ENCODE measurements at places on chromosomes 5 and 9. TPM values are rescaled to one million over a fixed set of nuclear protein-coding genes. Genes with fewer than 3 reads are reported as not detected.

GRIN1 gene
- total RNA-seq, result not detected

BTNL9 gene
- total RNA-seq, result not detected

DRD1 gene
- 0.35 TPM for total RNA-seq

DNA sequence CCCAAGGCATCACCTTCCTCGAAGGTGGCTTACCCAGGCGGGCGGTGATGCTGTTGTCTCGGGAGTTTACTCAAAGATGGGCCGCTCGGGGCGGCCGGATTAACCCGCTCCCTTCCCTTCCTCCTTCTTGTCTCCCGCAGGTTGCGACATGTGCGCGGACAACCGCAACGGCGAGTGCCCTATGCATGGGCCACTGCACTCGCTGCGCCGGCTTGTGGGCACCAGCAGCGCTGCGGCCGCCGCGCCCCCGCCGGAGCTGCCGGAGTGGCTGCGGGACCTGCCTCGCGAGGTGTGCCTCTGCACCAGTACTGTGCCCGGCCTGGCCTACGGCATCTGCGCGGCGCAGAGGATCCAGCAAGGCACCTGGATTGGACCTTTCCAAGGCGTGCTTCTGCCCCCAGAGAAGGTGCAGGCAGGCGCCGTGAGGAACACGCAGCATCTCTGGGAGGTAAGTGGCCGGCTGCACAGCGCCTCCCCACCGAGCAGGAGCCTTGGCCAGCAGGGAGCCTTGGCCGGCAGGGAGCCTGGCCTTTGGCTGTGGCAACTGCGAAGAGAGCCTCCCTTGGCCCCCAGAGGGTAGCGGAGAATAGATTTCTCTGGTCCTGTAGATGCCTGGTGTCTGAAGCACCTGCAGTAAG lies 10.6 kb downstream of the PRDM6 start:
- peaks cover 69% of the 10 kb centered on the region for H3K27me3 ChIP-seq
- H3K4me1 ChIP-seq, result peaks cover 10% of the 10 kb centered on the region

- H3K4me3 ChIP-seq, result peak within 1 kb of the TSS; percentile 86
- H3K36me3 ChIP-seq, result peaks cover 4% of the 10 kb centered on the region
- peak within 1 kb of the TSS; percentile 99 for H3K27ac ChIP-seq
- H3K4me1 ChIP-seq, result peaks cover 36% of the 10 kb centered on the region
- DNase-seq, result peak; percentile 97
Observed at GRCh38 chr5:138337685-138338410, at the start of gene FAM53C. Gene FAM53C (plus strand): TSS chr5:138338266. CDS start chr5:138341336, 3,070 bp downstream.

DNA sequence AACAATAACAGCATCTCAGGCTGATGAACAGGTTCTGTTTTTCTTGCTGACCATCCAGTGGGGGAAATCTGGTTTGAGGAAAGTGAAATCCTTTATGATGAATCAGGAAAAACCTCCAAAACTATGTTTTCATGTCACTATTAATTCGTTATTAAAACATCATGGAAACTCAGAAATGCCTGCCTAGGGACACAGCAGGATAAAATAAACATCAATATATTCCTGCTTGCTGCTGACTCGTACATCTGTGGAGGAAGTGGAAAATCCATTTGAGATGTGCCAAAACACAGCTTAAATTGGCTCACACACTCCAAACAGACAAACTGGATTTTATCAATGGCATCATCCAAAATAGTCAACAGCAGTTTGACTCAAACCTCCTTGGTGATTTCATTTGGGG lies 53.0 kb downstream of the TEK start:
- no peak overlapping the region for H3K4me3 ChIP-seq
- H3K27me3 ChIP-seq, result no peaks in the 10 kb centered on the region
- no peak for DNase-seq
- peak overlapping the region; percentile 75 for H3K27ac ChIP-seq
- no peaks in the 10 kb centered on the region for H3K36me3 ChIP-seq

DNA sequence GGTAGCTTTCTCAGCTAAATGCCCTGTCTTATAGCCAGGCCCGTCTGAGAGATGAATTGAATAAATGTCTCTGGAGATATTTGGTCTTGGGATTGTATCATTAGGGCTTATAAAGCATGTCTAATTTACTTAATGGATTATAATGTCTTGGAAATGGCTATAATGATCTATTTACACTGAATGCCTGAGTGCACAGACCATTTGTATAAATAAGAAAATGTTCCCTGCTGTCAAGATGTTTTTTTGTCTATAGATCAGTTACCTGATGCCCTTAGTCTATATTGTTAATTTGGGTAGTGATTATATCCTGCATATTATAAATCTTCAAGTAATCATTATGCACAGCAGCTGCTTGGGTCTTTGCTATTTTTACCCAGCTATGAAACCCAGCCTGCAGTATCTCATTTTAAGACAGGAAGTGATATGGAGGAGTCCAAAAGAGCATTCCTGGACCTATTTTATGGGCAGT lies 112.9 kb upstream of the ACTBL2 start:
- no peaks in the 10 kb centered on the region for H3K4me1 ChIP-seq
- H3K27me3 ChIP-seq, result no peaks in the 10 kb centered on the region
- no peak for DNase-seq
- no peak overlapping the region for H3K4me3 ChIP-seq

DNA sequence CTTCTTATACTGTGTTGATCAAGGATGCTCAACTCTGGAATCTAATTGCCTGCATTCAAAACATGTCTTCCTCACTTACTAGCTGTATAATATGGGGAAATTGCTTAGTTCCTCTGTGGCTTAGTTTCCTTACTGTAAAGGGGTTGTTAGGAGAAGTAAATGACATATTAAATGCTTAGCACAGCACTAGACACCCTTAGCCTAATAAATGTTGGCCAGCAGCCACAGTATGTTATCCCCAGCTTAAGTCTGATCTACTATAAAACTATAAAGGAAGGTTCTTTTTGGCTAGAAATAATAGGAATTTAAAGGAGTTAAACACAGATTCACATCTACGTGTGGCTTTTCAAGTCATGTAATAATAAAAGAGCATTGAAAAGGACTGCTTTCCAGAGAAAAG lies 232.4 kb downstream of the PCSK1 start:
- peaks cover 41% of the 10 kb centered on the region for H3K4me1 ChIP-seq
- no peak overlapping the region for H3K27ac ChIP-seq
- DNase-seq, result no peak
- H3K36me3 ChIP-seq, result peaks cover 2% of the 10 kb centered on the region

GRCh38 chr9:123851851-123852250 lies 78.1 kb downstream of the DENND1A start:
- peaks cover 9% of the 10 kb centered on the region for H3K36me3 ChIP-seq
- no peak for DNase-seq
- H3K4me3 ChIP-seq, result no peak overlapping the region
- H3K27me3 ChIP-seq, result no peaks in the 10 kb centered on the region
- no peak overlapping the region for H3K27ac ChIP-seq

DNA sequence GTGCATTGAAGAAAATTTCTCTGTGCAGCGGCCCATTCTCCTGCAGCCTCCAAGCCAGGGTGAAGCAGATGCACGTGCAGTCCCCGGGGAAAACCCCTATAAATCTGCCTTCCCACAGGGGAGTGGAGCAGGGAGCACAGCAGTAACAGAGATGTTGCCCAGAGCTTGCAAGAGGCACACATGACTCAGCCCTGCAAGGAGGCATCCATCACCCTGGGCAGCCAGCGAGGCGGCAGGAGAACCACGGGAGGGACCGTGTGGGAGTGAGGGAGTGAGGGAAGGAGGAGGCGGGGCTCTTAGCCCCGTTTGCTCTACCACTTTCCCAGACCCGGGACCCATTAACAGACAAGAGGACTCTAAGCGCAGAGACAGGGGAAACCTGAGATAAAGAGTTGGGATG lies 96.2 kb upstream of the ARAP3 start:
- peaks cover 3% of the 10 kb centered on the region for H3K27me3 ChIP-seq
- peak overlapping the region; percentile 89 for H3K27ac ChIP-seq
- H3K4me1 ChIP-seq, result peaks cover 26% of the 10 kb centered on the region
- H3K36me3 ChIP-seq, result no peaks in the 10 kb centered on the region

DNA sequence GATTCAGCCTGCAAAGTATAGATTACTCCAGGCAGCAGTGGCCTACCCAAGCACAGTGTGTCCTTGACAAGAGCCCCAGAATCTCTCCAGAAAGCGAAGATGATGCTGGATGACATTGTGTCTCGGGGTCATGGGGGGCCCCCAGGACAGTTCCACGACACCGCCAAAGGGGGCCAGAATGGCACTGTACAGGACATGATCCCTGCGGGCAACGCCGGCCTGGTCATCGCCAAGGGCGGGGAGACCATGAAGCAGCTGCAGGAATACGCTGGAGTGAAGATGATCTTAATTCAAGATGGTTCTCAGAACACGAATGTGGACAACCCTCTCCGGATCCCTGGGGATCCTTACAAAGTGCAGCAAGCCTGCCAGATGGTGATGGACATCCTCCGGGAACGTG lies 107.0 kb upstream of the MTAP start:
- no peaks in the 10 kb centered on the region for H3K4me1 ChIP-seq
- H3K27ac ChIP-seq, result no peak overlapping the region
- H3K27me3 ChIP-seq, result peaks cover 18% of the 10 kb centered on the region
- no peak overlapping the region for H3K4me3 ChIP-seq

DNA sequence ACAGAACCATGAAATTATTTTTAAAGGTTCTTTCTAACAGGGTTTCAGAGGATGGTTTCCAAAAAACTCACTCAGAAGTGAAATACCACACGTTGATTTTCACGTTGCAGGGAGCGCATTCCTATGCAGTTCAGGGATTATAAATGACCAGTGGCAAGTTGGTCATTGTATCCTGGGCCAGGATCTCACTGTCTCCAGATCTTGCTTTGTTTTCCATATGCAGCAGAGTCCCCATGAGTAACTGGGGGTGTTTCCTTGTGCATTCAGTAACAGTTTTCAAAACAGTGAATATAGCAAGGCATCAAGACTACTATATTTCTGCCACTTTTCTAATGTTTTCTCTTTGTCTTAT lies 1064.9 kb upstream of the DMAC1 start:
- DNase-seq, result no peak
- H3K36me3 ChIP-seq, result no peaks in the 10 kb centered on the region
- peaks cover 19% of the 10 kb centered on the region for H3K4me1 ChIP-seq
- H3K27me3 ChIP-seq, result no peaks in the 10 kb centered on the region
- H3K27ac ChIP-seq, result no peak overlapping the region

DNA sequence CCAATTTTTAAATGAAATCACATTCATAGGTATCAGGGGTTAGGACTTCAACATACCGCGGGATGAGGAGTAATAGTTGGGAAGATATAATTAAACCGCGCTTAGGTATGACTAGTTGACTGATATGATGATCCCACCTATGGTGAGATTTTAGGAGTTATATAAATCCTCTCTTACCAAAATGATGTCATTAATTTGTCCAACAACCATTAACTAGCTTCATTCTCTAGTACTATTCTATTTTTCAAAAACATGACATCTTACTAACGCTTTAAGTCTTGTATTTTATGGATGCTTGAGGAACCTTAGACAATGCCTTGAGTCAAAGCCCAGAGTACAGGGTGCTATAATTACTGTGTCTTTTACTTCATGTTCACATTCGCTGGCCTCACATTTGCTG lies 59.6 kb upstream of the PIK3R1 start:
- H3K4me1 ChIP-seq, result no peaks in the 10 kb centered on the region
- H3K27me3 ChIP-seq, result no peaks in the 10 kb centered on the region
- H3K4me3 ChIP-seq, result no peak overlapping the region
- no peak overlapping the region for H3K27ac ChIP-seq
- DNase-seq, result no peak

DNA sequence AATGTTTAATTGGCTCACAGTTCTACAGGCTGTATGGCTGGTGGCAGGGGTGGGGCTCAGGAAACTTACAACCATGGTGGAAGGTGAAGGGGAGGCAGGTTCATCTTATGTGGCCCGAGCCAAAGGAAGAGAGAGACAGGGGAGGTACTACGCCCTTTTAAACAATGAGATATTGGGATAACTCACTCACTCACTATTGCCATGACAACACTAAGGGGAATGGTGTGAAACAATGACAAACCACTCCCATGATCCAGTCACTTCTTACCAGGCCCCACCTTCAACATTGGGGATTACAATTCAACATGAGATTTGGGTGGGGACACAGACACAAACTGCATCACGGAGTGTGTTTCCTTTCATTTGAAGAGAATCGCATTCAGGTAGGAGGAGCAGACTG lies 220.9 kb downstream of the GADD45G start:
- no peak overlapping the region for H3K27ac ChIP-seq
- H3K4me1 ChIP-seq, result peaks cover 8% of the 10 kb centered on the region
- peaks cover 7% of the 10 kb centered on the region for H3K27me3 ChIP-seq
- H3K4me3 ChIP-seq, result no peak overlapping the region
- DNase-seq, result no peak
- H3K36me3 ChIP-seq, result no peaks in the 10 kb centered on the region
